ENCODE measurements at places on chromosomes 16 and 17.

- DNase-seq, result no peak
Observed at GRCh38 chr16:3610698-3611145, 684 bp downstream of the SLX4 start.

DNA sequence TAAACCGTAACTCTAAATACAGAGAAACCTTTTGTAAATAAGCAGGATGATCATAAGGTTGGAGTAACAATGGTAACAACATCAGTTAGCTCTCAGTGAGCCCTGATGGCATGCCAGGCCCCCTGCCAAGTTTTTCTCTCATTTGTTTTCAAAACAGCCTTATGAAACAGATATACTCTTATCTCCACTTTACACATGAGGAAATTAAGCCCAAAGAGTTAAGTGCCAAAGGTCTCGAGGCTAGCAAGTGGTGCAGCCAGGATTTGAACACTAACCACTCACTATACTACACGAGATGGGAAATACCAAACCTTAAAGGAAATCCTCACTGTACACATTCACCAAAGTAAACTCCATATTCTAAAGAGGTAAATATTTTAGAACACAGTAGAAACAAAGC lies 15.0 kb downstream of the USP31 start:
- DNase-seq, result no peak

- DNase-seq, result no peak
Observed at GRCh38 chr17:79948945-79949655, 86.6 kb downstream of the TBC1D16 start.

GRCh38 chr17:34313164-34313563 lies 6.1 kb upstream of the CCL8 start:
- no peak for DNase-seq

- no peak for DNase-seq
Observed at GRCh38 chr17:15231851-15232516, 33.1 kb downstream of the PMP22 start.

GRCh38 chr17:34771891-34772290 lies 189.4 kb downstream of the CCT6B start:
- no peak for DNase-seq

GRCh38 chr16:8594149-8594666 lies 3.9 kb upstream of the TMEM114 start:
- DNase-seq, result no peak

GRCh38 chr17:42315402-42316156 lies 27.3 kb downstream of the STAT5A start:
- no peak for DNase-seq

- no peak for DNase-seq
Observed at GRCh38 chr17:44008205-44008909, 3.9 kb downstream of the NAGS start.

DNA sequence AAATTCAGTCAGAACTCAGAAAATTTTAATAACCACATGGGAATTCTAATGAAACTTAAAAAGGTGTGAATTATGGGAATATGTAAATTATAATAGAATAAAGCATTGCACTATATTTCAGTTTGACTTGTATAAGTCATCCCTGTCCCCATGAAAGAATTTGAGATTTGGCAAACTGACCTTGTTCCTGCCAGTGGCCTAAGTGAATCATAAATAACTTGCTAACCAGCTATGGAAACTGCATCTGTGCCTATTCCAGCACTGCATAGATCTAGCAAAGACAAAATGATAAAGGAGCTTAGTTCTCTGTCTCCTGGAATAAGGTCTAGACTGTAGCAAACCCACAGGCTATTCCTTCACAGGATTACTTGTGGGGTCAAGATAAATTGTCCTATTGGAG lies 106.8 kb upstream of the NOG start:
- no peak for DNase-seq

DNA sequence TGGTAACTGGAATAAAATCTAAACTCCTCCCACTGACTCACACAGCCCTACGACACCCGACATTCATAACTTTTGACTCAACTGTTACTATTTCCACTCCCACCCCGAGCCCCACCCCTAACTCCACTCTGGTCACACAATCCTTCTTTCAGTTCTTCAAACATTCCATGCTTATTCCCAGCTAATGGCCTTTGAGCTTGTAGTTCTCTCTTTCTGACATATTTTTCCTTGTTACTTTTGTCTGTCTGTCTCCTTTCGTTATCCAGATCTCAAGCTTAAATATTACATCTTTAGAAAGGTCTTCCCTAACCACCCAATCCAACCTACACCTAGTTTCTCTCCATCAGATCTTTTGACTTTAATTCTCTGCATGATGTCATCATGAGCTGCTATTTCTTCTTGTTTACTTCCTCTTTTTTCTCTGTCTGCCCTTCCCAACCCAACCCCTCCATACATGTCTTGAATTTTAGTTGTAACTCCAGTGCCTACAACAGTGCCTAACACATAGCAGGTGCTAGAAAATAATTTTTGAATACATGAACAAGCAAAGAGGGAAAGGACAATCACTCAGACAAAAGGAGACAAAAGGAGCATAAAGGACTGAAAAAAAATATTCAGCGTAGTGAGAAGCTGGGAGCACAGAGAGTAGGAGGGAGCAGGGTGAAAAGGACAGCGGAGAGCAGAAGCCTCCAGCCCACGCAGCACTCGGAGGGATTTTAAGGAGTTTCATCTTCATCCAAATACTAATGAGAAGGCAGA lies 65.2 kb upstream of the SMIM36 start:
- DNase-seq, result no peak

DNA sequence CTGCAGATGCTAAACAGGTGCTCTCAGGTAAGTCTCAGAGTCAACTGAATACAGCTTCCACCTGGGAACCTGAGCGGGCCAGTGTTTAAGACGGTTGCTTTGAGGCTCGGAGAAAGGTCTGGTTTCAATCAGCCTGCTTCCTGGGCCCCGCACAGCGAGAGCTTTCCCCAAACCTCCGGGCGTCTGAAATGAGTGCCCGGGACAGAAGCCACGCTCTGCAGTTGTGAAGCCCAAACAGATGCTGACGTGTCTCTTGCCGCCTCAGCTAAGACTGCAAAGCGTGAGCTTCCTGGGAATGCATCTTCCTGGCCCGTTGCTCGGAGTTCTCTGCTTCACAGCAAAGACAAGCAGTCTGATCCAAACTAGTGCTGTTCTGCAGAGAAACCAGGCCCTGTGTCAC lies 36.7 kb downstream of the PLXDC1 start:
- no peak for DNase-seq

GRCh38 chr17:22286337-22287041 lies 594.2 kb downstream of the KCNJ18 start:
- DNase-seq, result no peak

DNA sequence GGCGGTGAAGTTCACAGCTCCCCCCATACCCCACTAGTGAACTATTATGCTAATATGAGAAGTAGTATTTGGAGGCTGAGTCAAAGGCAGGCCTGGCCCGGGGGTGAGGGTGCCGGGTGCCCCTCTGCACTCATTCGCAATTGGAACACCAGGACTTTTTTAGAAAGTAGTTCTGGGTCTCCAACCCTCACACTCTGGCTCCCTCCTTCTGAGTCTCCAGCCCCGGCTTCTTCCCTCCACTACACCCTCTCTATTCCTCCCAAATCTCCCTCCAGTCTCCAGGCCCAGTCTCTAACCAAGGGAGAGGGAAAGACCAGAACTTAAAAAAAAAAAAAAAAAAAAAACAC lies 11.3 kb upstream of the HOXB2 start:
- DNase-seq, result no peak

- DNase-seq, result peak; percentile 7
Observed at GRCh38 chr16:3283543-3284447, 504 bp downstream of the ZNF263 start.

Measured in stimulated activated CD4-positive, alpha-beta T cell treated with anti-CD3 and anti-CD28 coated beads, Interleukin-2, amount 100 ng/mL, for 24 hours (primary cell).